SK-N-SH treated with all-trans-retinoic acid at 6 μM for 48 hours (cell line): ENCODE measurements at places on chromosomes 1 and 21.

DNA sequence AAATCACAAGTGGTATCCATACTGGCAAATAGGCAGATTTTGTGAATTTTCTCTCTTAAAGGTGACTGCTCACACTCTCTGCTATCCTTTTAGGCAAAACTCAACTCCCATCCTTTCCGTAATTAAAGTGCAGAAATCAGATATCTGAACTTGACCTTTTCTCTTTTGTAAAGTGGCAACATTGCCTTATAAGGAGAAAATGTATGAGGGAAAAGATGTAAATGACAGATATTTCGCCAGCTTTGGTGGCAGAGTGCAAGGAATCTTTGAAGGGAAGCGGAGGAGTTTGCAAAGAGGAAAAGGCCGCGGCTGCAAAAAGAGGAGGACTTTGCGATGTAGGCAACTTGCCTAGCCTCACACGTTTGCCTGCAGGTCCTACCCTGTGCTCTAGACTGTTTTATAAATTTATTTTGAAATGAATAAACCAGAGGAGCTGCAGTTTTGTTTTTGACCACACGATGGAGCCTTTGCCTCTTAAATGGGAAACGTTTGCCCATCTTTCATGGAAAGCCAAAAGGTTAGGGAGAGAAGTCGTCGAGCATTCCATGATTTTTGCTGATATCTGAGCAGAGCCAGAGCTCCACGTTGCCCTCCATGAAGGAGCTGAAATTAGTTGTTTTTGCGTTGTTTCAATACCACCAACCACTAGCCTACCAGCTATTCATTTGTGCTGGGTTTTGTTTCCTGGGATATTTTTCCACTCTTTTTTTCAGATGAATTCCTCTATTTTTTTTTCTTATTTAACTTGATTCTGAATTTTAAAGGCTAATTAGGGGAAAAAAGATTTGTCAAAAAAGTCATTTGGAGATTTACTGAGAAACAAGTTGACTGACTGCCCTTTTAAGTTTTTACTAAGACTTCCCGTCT is 242.3 kb downstream of the LMX1A start:
- ATAC-seq: peak; percentile 74

DNA sequence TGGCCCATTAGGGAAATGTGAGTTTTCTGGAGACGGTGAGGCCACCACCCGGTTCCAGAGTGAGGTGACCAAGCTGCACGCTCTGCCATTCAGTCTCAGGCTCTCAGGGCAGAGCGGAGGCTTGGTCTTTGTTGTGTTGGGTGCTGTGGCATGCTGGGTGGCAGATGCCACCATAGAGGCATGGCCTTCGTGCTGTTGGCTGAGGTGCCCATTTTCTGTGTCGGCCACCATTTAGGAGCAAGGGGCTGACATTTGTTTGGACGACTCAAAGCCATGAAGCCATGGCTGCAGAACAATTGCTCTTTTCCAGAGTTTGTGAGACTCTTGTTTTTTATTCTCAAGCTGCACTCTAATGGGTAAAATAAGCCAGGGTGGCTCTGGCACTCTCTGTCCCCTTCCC is 36.8 kb upstream of the PWP2 start:
- ATAC-seq: no peak

GRCh38 chr1:45410850-45411509 is 70.7 kb upstream of the MUTYH start:
- no peak for ATAC-seq

GRCh38 chr1:91836331-91837040 is 49.5 kb downstream of the TGFBR3 start:
- ATAC-seq: no peak

GRCh38 chr1:25243907-25244306 is 3.3 kb downstream of the RSRP1 start:
- no peak for ATAC-seq

- no peak for ATAC-seq
Measured at GRCh38 chr1:206952171-206952570, 5.9 kb upstream of the PIGR start.

- ATAC-seq: peak; percentile 81
Measured at GRCh38 chr1:167059045-167059808, 30.9 kb downstream of the GPA33 start.

- no peak for ATAC-seq
Measured at GRCh38 chr1:107862064-107862463, 102.9 kb downstream of the VAV3 start.
